Camera-type eye (tissue), 1 donor: ENCODE measurements at places on chromosomes 13 and 19. TPM values are rescaled to one million over a fixed set of nuclear protein-coding genes. Genes with fewer than 3 reads are reported as not detected.

Gene ARHGAP33
- total RNA-seq: 89.9 TPM

Gene TSC22D1
- 221 TPM for total RNA-seq

Gene ZNF846
- total RNA-seq: 38.5 TPM

Gene CERS1
- total RNA-seq: 8.6 TPM

Gene TJP3
- total RNA-seq: 5.3 TPM

Gene ZNF560
- total RNA-seq: not detected

Gene REEP6
- total RNA-seq: 20.6 TPM

Gene SSC5D
- 20.5 TPM for total RNA-seq

Gene NLRP12
- 0.38 TPM for total RNA-seq

Gene SMIM44
- total RNA-seq: 6.5 TPM

Gene SLC8A2
- total RNA-seq: 16.1 TPM

Gene KLK11
- total RNA-seq: 4.7 TPM

Gene SOX21
- total RNA-seq: 0.27 TPM

Gene SMAD9
- 43.2 TPM for total RNA-seq

Gene NOSIP
- total RNA-seq: 38.8 TPM

Gene CKM
- total RNA-seq: 122 TPM

Gene COL4A2
- total RNA-seq: 391 TPM

Gene DZIP1
- total RNA-seq: 64.4 TPM

Gene SLC7A9
- total RNA-seq: 0.60 TPM

Gene CYP4F12
- total RNA-seq: 1.8 TPM

Gene ZNF414
- total RNA-seq: 19.9 TPM

Gene C19orf38
- total RNA-seq: 5.6 TPM

Gene ZNF586
- 46.6 TPM for total RNA-seq

Gene COX7A1
- total RNA-seq: 3.6 TPM

Gene ZNF543
- 37.8 TPM for total RNA-seq

Gene FAAP24
- total RNA-seq: 1.8 TPM

Gene KLF2
- 22.8 TPM for total RNA-seq

Gene RETN
- not detected for total RNA-seq

Gene TRPM4
- total RNA-seq: 16.3 TPM

Gene RASA3
- 29.1 TPM for total RNA-seq

Gene HRC
- total RNA-seq: 18.6 TPM

Gene KLC3
- total RNA-seq: 1.8 TPM

Gene PNPLA6
- total RNA-seq: 59.0 TPM

Gene ZNF600
- 4.2 TPM for total RNA-seq

Gene DPY19L3
- 66.3 TPM for total RNA-seq

Gene ZNF541
- total RNA-seq: 0.44 TPM

Gene LMTK3
- total RNA-seq: 6.1 TPM

Gene ZNF471
- total RNA-seq: 16.5 TPM

Gene GRIN2D
- 4.3 TPM for total RNA-seq

Gene INAFM1
- 4.4 TPM for total RNA-seq

Gene MUC16
- total RNA-seq: 10.1 TPM

Gene LSM7
- total RNA-seq: 112 TPM

Gene SCEL
- 8.4 TPM for total RNA-seq

Gene ACER1
- total RNA-seq: not detected
